ENCODE measurements at places on chromosomes 6 and 20.

- DNase-seq, result no peak
These were observed 67.0 kb upstream of the SMIM29 start for GRCh38 chr6:34315780-34316179.

DNA sequence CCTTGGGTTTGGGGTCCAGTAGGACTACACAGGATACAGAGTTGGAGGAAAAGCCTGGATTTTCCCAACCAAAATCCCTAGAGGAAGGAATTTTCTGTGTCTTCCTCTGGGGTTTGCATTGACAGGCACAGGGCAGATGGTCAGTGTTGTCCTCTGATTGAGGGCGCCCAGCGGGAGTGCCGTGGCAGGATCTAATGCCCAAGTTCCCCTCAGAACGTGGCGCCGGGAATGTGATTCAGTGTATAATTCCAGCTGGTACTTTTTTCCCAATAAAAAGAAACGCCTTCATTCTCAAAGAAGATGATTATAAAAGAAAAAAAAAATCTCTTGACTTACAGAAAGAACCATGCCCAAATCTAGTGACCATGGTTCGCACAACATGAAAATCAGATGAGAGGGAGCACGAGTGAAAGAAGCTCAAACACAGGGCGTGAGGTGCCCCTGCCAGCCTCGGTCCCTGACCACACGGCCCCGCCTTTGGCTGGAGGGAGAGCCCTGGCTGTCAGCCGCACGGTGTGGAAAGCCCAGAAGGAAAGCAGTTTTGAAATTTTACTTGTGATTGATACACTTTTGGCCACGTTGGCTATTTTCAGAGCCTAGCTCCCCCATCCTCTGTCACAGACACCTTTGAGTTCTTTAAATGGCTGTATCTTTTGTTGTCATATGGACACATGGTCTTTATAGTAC is 31.6 kb downstream of the VEGFA start:
- DNase-seq, result no peak

DNA sequence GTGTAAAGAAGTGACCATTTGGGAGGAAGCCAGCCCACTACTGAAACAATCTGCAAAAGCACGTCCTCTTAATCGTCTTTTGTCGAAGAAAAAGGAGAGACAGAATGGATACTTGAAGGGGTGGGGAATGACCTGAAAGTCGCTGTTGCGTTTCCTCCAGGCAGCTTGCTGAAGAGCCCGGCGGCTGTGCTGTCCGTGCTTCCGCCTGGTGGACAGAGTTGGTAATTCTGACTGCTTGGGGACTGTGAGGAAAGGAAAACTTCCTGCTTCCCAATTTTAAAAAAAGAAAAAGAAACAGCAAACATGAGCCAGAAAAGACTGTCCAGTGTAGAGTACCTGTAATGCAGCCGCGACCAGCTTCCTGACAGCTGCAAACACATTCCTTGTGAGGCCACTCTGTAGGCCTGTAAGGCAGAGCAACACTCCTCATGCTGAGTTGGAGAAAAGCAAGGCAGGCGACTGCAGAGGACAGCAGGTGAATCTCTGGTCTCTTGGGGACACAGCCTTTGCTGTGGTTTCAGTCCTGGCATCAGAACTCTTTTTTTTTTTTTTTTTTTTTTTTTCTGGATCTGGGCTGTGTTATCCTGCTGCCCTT is 251.1 kb upstream of the TBX18 start:
- peak; percentile 71 for DNase-seq

- DNase-seq, result no peak
These were observed 45.3 kb downstream of the JARID2 start for GRCh38 chr6:15290962-15291704.

- peak; percentile 93 for DNase-seq
These were observed at the start of gene ZBTB24 for GRCh38 chr6:109482905-109483734. Gene ZBTB24 (minus strand): TSS chr6:109483219. CDS start chr6:109482026, 1,193 bp downstream.

- no peak for DNase-seq
These were observed 25.2 kb downstream of the MED23 start for GRCh38 chr6:131602781-131603312.

- DNase-seq, result no peak
These were observed 131.5 kb upstream of the RALGAPA2 start for GRCh38 chr20:20843982-20844381.

- no peak for DNase-seq
These were observed 811.5 kb downstream of the TENT5A start for GRCh38 chr6:80940976-80941375.

- no peak for DNase-seq
These were observed 21.4 kb upstream of the CARMIL1 start for GRCh38 chr6:25257686-25258348.

DNA sequence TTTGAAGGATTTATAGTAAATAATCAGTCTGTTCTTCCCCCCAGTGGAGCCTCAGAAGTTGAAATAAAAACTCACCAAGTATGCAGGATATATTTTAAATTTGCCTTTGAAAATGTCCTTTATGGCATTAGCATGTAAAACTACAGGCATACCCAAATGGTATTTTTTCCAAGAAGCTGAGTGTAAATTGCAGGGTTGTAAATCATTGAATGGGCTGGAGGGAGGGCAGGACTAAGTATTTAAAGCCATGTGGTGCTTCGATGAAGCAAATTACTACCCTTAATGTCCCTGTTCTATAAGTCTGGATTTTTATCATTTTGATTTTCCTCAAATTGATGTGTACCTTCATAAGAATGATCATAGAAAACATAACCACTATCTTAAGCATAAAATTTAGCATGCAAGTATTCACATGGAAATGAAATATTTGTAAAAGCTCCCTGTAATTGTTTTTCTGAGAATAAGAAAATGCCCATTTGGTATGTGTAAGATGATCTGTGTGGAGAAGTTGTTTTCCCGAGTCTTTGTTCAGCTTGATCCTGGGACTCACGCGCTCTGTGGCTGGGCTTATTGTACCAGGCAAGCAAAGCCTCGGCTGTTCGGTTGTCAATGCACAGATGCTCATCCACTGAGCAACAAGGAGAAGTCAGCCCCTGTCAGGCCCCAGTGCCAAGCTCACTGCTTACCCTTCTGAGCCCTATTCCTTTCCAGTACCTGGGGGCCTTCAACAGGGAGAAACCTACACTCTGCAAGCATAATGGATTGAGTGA is 66.7 kb downstream of the CD164 start:
- no peak for DNase-seq

- no peak for DNase-seq
These were observed 81.0 kb downstream of the ERMARD start for GRCh38 chr6:169832247-169832948.

DNA sequence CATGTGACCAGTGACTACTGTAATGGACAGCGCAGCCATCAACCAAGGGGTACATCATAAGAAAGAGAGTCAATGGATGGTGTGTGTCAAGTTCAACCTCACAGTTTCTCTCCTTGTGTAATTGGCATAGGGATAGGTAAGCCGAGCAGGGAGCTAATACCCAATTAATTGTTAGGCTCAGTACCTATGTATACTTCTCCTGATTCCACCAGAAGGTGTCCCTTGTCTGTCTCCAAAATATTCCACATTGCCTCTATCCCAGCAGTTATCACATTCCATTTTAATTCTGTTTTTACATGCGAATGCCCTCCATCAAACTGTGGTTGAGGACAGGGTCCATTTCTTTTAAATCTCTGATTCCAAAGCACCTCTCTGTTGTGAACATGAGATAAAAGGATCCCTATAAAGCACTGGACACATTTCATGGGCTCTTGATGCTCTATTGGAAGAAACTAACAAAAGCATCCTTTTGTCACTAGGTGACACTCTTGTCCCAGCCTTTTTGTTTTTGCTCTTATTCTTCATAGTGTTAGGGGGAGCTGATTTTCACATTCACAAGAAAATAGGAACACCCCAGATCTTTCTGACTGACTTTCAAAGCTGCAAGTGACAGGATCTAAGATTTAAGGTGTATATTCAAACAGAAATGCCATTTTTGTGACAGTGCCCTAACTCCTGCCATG is 38.9 kb downstream of the FBXO9 start:
- DNase-seq, result no peak

GRCh38 chr6:16999491-17000436 is 102.1 kb upstream of the STMND1 start:
- DNase-seq, result no peak

Measured in type B pancreatic cell (in vitro differentiated cells).